ENCODE measurements at places on chromosomes 6 and 20. TPM values are rescaled to one million over a fixed set of nuclear protein-coding genes. Genes with fewer than 3 reads are reported as not detected.

DNA sequence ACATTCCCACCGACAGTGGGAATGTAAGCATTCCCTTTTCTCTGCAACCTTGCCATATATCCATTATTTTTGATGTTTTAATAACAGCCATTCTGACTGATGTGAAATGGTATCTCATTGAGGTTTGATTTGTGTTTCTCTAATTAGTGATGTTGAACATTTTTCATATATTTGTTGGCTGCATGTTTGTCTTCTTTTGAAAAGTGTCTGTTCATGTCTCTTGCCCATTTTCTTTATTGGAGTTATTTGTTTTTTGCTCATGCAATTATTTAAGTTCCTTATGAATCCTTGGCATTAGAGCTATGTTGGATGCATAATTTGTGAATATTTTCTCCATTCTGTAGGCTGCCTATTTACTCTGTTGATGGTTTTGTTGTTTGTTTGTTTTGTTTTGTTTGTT is 18.0 kb upstream of the ABT1 start:
- no peak for DNase-seq

DNA sequence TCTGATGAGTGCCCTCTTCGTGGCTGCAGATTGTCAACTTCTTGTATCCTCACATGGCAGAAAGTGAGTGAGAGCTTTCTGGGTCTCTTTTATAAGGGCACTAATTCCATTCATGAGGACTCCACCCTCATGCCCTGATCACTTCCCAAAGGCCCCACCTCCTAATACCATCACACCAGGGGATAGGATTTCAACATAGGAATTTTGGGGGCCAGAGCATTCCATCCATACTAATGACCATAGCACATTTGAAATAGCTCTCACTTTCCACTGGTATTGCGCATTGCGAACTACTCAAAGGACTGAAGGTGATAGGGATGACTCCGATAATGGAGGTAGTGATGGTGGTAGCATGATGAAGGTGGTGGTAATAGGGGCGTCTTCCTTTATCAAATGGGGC is 324.3 kb downstream of the PRL start:
- no peak for DNase-seq

DNA sequence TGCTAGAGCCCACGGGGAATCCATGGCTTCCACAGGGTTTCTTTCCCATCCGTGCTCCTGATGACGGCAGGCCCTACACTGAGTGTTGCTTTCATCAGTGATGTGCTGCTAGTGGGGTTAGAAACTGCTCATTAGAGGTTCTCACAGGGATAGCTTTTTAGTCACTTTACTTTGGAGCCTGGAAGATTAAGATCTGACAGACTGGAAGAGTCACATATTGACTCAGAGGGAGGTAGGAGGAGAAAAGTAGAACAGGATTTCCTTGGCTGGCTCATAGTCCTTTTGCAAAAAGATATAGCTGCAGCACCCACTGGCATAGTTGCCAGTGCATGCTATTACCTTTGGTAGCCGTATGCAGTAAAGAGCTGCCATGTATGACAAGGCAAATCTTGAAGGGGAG is 890.3 kb downstream of the C6orf118 start:
- DNase-seq: no peak

The C20orf204 gene
- total RNA-seq: 6.3 TPM

GRCh38 chr20:9508240-9508661 is 6.1 kb upstream of the LAMP5 start:
- no peak for DNase-seq

The EDN1 gene
- total RNA-seq: 28.0 TPM

DNA sequence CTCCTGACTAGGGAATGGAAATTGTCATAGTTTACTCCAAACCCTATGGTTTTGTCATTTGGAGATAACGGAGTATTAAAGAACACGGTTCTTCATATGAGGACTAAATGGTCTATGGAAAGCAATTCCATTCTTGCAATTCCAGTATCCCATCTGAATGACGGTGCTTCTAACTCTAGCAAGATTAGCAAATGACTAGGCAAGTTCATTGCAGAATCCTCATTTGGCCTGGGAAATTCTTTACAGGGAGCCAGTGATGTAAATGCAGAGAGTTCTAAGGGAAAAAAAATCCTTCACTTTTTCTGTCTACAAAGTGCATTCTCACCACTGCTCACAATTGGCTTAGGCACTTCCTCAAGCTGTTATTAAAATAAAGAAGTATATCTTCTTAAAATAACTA is 111.5 kb downstream of the MOXD1 start:
- DNase-seq: no peak

All from tibial nerve (tissue), 4 donors.